ENCODE measurements at places on chromosomes 5 and 9.

- no peak for DNase-seq
Measured at GRCh38 chr9:70015099-70015498, 28.5 kb upstream of the MAMDC2 start.

GRCh38 chr5:138955013-138955660 lies 80.0 kb upstream of the LRRTM2 start:
- DNase-seq = no peak

DNA sequence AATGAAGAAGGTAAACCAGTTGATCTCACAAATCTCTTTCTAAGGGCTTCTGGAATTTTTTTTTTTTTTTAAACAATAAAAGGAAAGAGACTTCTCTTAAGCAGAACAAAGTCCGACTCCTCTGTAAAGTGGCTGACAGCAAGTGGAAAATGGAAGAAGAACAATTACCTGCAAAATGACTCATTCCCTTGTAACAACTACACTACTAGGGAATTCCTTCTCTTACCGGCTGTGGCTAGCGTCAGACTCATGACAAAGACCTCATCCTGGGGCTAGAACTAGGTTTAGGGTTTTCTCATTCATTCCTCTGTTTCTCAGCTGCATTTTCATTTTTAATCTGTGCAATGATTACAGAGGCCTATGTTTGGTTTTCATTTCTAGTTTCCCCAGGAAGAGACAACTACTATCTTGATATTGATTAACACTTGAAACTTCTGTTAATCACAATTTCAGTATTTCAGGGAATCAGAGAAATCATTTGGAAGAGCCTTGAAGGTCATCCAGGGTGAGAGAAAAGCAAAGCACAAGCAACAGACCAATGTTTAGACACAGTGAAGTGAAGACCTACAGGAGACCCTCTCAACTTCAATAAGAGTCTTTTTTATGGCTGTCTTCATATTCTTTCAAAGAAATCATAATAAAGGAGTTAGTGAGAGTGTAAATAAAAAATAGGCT lies 437.9 kb downstream of the RAB3C start:
- peak; percentile 35 for DNase-seq

DNA sequence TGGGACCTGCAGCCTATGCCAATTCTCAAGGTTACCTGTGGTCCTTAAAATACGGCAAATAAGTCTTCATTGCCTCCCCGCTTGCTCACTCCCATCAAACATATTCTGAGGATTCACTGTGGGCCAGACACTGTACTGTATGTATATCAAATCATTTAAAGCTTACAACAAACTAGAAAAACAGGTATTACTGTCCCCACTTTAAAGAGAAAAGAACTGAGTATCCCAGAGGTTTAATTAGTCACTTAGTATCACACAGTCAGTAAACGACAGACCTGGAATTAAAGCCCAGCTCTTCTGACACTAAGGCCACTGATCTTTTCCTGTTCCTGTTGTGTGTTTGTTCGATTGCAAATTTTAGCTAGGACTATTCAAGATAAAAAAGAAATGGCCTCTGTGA lies 248.2 kb downstream of the ACTL7B start:
- DNase-seq = no peak

GRCh38 chr5:109038209-109038840 lies 290.6 kb downstream of the FER start:
- DNase-seq = peak; percentile 8

DNA sequence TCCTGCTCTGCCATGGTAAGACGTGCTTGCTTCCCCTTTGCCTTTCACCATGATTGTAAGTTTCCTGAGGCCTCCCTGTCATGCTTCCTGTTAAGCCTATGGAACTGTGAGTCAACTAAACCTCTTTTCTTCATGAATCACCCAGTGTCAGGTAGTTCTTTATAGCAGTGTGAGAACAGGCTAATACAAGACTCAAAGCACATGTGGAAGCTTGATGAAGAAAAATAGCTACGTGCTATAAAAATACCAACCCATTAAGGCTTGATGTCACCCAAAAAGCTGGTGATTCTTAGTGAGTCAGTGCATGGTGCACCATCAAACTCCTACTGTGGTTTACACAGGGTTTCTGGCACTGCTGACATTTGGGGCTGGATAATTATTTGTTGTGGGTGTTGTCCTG lies 332.2 kb downstream of the TMEM167A start:
- DNase-seq = no peak

DNA sequence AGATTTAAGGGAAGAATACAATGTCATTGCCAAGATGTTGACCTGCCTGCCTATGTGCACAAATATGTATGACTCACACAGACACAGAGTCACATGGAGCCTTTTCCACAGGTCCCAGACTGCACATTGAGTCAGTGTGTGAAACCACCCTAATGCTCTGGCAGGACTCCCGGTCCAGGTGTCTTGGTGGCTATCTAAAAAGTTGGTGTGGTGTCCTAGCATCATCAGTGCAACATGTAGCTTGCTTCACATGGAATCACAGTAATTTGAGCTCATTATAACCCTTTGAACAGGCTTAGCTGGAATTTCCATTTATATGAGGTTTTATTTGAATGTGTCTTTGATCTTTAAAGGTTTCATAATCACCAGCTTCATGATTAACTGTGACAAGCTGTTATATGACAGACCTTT lies 10.7 kb downstream of the IFNA5 start:
- DNase-seq = peak; percentile 65

GRCh38 chr9:134371731-134372130 lies 45.5 kb downstream of the RXRA start:
- peak; percentile 91 for DNase-seq

GRCh38 chr5:167488371-167488770 lies 803.1 kb upstream of the WWC1 start:
- no peak for DNase-seq

DNA sequence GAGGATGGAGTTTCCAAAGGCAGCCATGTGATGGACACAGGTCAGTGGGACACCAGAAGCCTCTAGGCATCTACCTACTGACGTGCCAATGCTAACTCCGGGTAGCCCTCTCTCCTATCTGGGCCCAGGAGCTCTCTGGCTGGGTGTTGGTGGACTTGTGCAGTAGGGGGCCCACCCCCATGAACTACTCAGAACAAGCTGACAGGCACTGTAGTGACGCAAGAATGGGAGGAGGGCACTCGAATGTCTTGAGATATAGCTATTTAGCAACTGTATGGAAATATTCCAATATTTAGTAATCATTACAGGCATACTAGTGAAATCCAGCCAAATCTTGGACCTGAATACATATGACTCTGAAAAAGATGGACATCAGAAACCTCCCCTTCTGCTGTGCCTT lies 5.7 kb upstream of the DOCK2 start:
- no peak for DNase-seq

DNA sequence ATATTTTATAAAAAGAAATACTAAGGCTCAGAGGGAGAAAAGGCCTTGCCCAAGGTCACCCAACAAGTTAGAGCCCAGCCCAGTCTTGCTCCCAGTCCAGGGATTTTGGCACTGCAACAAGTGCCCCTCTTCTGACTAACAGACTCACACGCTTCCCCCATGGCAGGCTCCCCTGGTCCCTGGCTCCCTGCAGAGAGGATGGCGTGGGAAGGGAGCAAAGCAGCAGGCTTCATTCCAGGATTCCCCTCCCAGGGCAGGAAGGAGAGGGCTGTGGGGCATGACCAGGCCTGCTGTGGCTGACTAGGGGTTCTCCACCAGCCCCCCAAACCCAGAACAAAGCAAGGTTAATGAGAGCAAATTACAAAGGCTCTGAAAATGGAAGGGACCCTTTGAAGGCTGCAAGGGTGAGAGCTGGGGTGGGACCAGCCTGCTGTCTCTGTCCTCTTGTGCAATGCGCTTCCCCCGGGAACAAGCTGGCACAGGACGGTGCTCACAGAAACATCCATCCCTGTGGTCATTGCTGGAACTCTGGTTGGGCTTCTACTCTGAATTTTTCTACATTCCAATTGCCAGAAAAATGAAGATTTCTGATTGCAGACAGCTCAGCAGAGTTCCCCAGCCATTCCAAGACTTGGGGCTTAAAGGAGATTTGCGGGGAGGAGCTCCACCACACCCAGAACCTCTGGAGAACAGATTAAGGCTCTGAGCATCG lies 37.1 kb upstream of the FAT2 start:
- DNase-seq = no peak

DNA sequence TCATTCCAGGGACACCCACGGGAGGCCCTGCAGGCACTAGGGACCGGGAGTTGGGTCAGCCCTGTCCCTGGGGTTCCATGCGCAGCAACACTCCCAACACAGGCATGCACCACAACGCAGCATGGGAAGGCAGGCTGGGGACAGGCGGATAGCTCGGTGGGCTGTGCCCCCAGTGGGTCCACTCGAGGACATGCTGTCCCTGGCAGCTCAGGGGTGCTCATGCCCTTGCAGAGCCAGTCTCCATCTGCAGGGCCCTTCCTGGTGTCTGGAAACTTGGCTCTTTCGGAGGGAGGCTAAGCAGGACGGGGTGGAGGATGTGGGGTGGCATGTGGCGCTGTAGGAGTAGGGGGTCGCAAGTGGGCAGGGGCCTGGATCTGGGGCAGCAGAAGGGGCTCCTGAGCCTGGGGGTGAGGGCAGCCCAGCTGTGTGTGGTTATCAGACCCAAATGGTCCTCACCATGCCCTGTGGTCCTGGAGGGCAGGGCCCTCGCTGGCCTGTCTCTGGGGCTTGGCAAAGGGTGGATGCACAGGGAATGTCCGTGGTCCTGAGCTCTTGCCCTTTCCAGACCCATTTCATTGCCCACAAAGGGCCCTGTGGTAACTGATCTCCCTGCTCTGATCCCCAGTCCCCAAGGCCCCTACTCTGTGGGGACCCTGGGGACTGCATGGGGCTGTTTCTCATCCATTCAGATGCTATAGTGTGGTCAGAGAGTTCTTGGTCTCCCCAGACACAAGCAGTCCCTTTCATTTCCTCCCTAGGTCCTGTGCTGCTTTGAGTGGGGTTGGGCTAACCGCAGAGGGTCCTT lies 90.3 kb upstream of the PHYKPL start:
- no peak for DNase-seq

GRCh38 chr9:127446713-127447415 lies 4.3 kb downstream of the RPL12 start:
- peak; percentile 10 for DNase-seq

DNA sequence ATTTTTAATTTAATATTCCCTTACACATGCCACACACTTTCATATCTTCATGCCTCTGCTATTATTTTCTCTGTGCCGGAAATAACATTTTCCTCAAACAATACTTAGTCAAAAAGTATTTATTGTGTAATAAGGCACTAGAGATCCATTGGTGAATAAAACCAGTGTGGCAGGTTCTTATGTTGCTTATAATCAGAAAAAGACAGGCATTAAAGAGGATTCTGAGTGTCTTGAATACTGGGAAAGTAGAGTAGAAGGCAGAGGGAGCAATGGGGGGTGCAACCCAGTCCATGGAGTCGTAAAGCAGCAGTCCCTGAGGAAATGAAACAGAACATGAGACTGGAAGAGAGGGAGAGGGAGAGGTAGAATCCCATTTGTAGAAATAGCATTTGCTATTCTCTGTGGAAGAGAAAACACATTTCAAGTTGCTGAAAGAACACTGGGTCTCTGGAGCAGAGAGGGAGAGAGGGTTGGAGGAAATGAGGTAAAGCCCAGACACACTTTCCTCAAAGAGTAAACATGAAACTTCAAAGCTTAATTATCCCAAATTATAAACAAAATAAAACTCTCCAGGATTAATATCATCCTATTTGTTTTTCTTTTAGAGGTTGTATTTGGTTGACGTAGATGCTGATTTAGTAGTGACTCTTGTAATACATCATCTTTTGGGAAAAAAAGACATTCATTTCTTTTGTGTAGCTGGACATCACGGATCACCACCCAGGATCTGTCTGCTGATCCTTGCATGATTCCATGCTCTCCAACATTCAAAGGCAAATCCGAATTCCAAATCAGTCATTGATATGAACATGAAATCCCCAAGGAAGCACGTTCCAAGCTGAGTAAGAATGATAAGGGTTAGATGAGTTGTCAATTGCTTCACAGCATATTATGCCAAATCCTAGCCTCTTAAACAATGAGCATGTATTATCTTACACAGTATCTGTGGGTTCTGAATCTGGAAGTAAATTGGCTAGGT lies 37.4 kb upstream of the GRAMD2B start:
- DNase-seq = peak; percentile 76

DNA sequence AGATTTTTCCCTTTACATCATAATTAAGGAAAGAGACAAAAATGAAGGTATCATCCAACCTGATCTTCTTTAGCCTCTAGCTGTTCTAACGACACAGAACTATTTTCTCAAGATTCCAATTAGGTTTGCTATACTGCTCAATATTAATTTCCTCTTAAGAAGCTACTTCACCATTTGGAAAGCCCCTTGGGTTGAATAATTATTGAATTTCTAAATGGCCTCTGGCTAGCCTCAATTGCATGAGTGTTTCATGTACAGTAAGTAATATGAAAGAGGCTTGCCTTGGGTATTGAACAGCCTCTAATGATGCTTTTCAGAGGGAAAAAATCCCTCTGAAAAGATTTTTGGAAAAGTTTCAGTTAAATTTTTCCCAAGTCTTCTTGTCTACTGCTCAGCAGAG lies 3.7 kb upstream of the MOB3B start:
- DNase-seq = no peak

- peak; percentile 4 for DNase-seq
Measured at GRCh38 chr9:109101810-109102209, 17.9 kb downstream of the TMEM245 start.

- DNase-seq = no peak
Measured at GRCh38 chr5:172771439-172772111, 580 bp upstream of the DUSP1 start.

DNA sequence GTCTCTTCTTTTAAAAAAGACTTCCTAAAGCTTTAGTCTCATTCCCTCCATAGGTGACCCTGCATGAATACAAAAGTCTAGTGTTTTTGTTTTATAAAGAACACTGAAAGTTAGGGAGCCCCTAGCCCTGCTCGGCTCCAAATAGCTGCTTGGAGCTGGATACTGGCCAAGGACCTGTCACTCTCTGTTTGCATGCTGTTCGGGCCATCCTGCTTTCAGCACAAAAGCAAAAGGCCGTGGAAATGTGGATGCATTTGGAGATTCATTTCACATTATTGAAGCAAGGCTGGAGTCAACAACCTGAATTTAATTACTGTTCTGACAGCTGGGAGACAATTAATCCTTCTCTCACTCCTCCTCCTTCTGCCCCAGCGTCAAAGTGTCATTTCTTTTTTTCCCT lies 151.7 kb upstream of the NMUR2 start:
- no peak for DNase-seq

DNA sequence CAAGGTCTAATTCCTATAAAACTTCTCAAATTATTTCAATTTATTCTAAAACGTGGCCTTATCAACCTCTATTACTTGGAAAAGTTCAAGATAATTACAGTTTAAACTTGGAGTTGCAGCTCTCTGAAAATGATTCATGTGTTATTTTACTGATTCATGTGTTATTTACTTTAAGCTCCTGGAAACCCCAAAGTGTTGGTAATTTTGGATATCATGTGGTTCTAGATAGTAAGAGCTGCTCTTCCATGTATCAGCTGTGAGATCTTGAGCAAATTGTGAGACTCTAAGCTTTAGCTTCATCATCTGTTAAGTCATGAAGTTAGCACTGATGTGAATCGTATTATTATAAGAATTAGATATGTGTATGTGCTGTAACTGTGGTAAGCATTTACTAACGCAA lies 749.2 kb downstream of the TLE4 start:
- no peak for DNase-seq

Measured in trophoblast cell (in vitro differentiated cells and primary cell).